ENCODE measurements at places on chromosomes 6 and 20.

DNA sequence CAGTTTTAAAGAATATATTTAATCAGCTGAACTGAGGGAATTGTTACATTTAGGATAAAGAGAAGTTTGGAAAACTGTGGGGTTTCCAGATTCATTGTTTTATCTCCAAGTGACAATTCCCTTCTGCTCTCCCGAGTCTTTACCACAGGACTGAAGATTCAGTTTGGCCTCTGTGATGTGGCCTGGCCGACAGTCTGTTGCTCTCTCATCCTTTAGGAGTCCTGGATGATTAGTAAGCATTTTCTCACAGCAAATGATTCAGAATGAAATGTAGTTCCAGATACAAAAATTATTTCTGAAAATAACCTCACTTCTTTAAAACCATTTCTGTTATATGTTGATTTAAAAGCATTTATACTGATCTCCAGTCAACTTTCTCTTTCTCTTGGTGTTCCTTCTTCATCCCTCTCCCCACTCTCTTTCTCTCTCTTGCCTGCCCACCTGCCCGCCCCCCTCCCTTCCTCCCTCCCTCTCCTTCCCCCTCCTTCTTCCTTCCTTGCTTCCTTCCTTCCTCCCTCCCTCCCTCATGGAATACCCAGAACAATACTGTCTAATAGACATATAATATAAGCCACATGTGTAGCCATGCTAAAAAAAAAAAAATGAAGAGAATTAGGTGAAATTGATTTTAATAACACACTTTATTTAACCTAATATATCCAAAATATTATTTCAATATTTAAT lies 254.9 kb downstream of the PRL start:
- no peak for DNase-seq

GRCh38 chr20:46999801-47000465 lies 105.3 kb downstream of the EYA2 start:
- DNase-seq = no peak

DNA sequence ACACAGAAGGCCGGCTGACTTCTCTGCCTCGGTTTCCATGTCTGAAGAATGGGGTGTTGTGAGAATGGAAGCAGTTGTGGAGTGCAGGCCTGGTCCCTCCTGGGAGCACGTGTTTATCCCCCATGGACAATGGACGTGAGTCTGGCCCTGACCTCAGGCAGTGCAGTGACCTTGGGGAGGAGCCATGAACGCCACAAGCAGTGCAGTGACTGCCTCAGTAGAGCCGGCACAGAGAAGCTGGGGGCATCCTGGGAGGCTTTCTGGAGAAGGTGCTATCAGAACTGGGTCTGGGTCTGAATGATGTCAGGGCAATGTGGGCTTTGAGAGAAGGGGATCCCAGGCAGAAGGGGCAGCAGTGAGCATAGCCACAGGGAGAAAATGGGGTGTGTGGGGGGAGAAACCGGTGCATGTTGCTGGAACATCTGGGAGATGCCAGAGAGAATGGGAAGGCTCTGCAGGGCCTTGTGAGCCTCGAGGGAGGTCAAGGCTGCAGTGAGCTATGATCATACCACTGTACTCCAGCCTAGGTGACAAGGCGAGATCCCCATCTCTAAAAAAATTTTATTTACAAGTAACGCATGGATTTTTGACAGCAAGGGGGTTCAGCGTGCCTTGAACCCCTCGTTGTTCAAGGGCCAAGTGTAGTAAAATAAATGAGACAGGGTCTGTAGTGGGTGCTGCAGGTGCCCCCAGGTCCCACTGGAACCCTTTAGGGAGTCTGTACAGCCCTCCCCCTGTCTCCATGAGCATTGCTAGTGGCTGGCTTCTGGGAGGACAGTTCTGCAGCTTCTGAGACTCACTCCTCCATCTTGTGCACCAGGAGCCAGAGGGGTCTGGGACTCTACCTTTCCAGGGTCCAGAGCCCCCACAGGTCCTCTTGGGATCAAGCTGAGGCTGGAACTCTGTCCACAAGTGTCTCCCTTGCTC lies 27.0 kb upstream of the ZBP1 start:
- no peak for DNase-seq

GRCh38 chr6:85044361-85044760 lies 280.0 kb upstream of the TBX18 start:
- DNase-seq = no peak

DNA sequence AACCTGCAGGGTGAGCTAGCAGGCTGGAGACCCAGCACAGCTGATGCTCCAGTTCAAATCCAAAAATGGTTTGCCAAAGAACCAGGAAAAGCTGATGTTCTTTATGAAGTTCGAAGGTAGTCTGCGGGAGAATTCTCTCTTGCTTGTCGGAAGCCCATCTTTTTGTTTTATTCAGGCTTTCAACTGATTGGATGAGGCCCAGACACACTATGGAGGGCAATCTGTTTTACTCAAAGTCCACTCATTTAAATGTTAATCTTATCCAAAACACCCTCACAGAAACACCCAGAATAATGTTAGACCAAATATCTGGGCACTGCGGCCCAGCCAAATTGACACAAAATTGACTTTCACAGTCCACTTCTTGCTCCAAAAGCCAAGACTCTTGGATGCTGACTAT lies 105.6 kb upstream of the PMEPA1 start:
- DNase-seq = no peak

GRCh38 chr20:8067082-8067481 lies 47.5 kb upstream of the TMX4 start:
- DNase-seq = no peak

- no peak for DNase-seq
These were observed 127.7 kb upstream of the LRFN2 start for GRCh38 chr6:40714576-40715564.

DNA sequence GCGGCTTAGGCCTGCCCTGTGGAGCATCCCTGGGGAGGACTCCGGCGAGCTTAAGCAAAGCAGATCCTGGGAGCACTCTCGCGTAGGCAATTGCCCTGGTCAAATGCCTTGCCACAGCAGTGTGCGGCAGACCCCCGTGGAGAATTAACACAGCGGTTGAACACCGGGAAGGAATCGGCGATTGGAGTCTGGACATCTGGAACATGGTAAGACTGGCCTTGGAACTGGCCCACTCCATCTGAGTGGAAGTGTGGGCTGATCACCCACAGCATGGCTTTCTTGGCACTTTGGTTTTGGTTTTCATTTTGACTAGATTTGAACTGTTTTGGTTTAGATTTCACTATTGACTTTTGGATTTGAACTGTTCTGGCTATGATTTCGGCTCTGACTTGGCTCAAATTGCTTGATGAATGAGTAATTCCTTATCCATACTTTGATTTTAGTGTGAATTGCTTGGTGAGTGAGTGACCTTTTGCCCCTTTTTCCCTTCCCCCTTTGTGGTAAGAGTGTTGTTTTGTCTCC lies 300.7 kb downstream of the RNGTT start:
- DNase-seq = no peak

GRCh38 chr6:38789256-38789655 lies 74.1 kb downstream of the DNAH8 start:
- DNase-seq = no peak

- DNase-seq = no peak
These were observed 53.0 kb downstream of the SASH1 start for GRCh38 chr6:148395583-148396101.

DNA sequence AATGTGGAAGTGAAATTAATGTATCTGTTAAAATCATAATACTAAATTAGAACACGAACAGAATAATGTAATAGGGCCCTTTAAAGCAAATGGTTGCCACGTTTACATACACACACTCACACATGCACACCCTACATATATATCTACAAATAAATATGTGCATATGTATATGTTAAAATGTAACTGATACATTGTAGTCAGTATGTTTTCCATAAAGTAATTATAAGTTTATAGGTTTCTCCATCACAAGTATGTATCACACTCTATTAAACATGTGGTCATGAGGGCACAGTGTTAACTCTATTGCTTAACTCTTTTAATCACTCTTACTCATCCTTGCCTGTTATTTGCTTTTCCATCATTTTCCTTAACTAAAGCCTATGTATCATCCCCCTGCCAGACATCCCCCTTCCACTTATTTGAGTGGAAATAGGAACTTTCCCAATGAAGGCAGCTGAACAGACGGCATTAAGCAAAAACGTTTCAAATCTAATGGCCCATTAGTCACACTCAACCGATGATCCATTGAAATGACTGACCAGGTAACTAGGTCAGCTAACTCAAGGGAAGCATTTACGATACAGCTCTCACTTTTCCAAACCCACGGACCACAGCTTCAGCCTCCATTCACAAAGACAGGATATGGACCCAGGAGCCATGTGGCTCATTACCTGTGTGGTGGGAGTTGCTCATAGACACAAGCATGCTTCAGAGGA lies 89.3 kb downstream of the HAO1 start:
- no peak for DNase-seq

- DNase-seq = no peak
These were observed 96.2 kb downstream of the VIP start for GRCh38 chr6:152846825-152847224.

DNA sequence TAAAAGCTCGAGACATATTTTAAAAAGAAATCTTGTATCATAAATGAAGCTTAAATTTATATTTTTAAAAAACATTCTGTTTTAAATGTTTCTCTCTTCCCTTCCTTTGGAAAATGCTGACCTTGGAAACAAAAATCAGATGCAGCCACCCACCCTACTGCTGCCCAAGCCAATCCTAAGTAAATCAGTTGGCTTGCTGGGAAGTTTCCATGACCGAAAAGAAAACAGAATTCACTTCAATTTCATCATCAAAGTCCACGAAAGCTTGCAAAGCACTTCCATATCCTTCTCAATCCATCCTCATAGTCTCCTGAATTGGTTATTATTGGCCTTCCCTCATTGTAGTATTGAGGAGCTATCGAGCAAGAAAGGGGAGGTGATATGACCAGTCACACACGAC lies 80.1 kb downstream of the PLCG1 start:
- no peak for DNase-seq

GRCh38 chr6:93437491-93437890 lies 18.1 kb upstream of the EPHA7 start:
- no peak for DNase-seq

GRCh38 chr20:15063081-15063480 lies 725.7 kb upstream of the FLRT3 start:
- no peak for DNase-seq

GRCh38 chr6:142438898-142439297 lies 137.1 kb downstream of the ADGRG6 start:
- DNase-seq = no peak

GRCh38 chr6:41548098-41548840 lies 2.1 kb downstream of the FOXP4 start:
- DNase-seq = no peak

DNA sequence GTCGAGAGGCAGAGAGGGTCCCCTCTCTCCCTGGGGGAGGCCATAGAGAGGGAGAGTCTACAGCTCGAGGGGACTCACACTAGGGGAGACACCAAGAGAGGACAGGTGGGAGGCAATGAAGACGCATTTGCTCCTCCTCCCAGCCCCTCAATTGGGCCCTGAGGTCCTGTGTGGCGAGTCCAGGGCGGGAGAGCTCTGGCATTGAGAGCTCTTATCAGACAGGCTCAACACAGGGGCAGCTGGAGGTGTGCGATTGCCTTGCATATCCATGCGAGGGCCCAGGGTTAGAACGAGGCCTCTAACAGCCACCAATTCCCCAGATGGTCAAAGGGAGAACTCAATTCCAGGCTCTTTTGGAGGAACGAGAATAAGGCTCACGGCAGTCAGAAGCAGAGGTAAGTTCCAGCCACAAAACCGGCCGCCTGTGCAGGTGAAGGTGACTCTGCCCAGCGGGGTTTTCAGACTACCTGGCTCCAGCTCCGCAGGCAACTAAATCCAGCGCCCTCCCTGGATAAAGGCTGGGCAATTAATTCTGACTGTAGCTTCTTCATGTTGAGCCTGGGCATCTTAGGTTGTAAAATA lies 94.0 kb upstream of the MPC1 start:
- no peak for DNase-seq
